A172 (cell line): ENCODE measurements at places on chromosomes 16 and 17.

DNA sequence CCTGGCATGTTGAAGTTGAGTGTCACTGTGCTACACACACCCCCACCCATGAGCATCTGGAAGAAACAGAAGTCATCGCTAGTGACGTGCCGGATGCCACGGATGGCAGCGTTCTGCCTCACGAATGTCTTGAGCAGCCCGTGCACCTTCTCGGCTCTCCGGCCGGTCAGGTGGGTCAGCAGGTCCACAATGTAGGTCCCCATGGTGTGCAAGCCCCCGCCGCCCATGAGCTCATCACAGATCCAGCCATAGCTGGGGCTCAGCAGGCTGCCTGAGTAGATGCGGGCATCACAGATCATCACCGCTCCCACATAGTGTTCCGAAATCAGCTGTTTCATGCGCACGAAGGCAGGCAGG lies 8.9 kb downstream of the C16orf86 start:
- no peak for DNase-seq

GRCh38 chr17:15972497-15972951 lies 27.0 kb downstream of the ZSWIM7 start:
- no peak for DNase-seq

GRCh38 chr17:9367156-9367555 lies 208.5 kb downstream of the STX8 start:
- DNase-seq = no peak

GRCh38 chr17:27585153-27585681 lies 45.8 kb upstream of the LGALS9 start:
- no peak for DNase-seq
